ENCODE measurements at places on chromosomes 16 and 17.
A peak's percentile ranks its signal among the peaks of the same experiment; 100 is the strongest.

- no peak for DNase-seq
Observed at GRCh38 chr16:77618951-77619350, 103.4 kb upstream of the NUDT7 start.

DNA sequence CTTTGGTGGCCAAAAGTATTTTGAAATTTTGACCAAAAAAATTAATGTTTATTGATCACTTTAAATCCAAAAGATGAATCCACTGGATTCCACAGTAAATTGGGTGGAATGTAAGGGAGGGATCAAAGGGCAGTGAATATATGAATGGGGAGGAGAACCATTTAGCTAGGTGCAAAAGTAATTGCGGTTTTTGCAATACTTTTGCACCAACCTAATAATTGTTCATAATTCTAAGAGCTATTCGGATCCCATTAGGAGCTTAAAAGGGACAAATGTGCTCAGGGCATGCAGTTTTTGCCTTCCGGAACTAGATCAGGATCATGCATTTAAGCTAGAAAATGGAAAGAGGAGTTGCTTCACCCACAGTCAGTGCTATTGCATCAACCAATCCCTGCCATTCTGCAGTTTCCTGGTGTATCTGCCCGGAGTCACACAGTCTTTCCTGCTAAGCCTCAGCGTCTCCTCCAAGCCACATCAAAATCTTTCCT lies at the start of gene LPO:
Gene LPO, plus strand, starts transcription at position 438 of the 488 bp plus-strand sequence. CDS start 4,396 bp downstream, outside the sequence.
- no peak for DNase-seq

- no peak for DNase-seq
Observed at GRCh38 chr16:55377840-55378239, 53.8 kb downstream of the IRX6 start.

DNA sequence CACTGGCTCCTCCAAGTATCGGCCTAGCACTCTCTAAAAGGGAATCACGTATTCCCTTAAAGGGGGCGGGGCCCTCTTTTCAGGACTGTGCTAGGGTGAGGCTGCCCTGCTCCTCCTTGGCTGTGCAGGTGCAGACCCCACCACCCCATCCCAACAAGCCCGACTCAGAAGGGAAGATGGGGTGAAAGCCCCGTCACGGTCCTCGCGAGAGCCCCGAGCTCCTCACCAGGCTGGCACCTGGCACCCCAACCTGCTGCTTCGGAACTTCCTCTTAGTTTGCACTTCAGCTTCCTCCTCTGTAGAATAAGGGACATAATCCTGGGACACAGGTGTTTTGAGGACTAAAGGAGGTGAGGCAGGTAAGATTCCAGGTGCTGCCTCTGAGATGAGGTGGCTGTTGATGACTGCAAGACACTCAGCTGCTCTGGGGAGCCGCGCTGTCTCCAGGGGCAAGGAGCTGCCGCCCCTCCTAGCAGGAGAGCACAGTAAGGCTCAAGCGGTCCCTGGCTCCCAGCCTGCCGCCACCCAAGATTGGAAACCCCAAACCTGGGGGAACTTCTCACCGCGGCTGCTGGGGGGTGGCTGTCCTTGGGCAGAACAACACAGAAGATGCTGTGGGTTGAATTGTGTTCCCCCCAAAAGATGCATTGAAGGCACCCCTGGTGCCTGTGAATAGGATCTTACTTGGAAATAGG lies 88.8 kb downstream of the MGAT5B start:
- DNase-seq = no peak

GRCh38 chr16:71709229-71709781 lies 15.2 kb downstream of the PHLPP2 start:
- no peak for DNase-seq

DNA sequence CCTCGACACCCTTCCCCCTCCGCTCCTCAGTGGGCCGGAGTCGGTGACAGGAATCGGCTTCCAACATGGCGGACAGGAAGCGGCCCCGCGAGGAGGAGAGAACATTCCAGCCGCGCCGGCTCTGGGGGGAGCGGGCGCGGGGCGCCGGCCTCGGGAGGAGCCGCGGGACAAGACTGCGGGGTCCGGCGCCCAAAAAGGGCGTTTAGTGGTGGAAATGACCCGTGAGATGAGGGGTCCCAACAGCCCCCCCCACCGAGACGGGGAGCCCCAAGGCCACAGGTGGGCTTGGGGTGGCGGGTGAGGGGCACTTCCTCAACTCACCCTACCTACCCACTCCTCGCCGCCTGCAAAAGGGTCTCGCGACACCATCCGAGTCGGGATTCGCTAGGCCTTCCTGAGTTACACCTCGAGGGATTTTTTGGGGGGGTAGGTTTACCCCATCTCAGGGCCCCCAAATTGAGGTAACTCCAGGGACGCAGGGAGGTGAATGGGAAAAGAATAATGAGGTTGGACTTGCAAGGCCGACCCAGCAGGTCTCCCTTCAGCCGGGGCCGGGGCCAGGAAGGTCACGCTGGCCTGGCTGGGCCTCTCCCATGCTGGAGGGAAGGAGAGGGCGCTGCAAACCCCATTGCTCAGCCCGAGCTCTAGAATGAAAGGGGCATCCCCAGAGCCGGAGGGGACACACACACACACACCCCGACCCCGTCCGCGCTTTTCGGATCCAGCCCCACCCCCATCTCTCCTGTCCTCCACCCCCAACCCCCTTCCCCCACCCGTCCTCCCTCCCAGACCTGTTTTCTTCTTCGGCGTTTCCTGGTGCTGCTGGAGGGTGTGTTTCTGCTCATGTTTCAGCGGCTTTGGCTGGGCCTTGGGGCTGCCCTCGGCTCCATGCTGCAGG lies 707 bp downstream of the NUFIP2 start:
- DNase-seq = no peak

- no peak for DNase-seq
Observed at GRCh38 chr17:60652454-60653247, 25.0 kb upstream of the BCAS3 start.

GRCh38 chr16:3949287-3949686 lies 68.8 kb upstream of the CREBBP start:
- DNase-seq = no peak

- DNase-seq = no peak
Observed at GRCh38 chr16:17832738-17833137, 362.0 kb upstream of the XYLT1 start.

GRCh38 chr16:88593061-88593460 lies 22.9 kb downstream of the ZC3H18 start:
- no peak for DNase-seq

DNA sequence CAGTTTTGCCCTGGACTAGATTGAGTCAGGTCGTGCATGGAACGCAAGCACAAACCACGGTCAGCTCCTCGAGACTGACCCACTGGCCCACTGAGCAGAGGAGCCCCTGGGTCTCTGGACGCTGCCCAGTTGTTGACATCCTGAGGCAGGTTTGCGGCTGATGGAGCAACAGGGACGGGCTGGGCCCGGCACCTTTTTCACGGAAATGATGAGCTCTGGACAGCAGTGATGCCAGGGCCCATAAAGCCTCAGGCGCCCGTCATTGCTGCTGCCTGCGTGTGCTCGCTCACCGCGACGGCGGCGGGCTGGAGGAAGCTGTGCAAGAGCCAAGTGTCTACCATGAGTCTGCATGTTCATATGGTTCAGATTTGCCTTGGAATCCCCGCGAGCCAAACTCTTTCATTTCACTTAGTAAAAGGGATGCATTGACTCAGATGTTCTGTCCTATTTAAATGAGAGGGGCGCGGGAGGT lies 30.8 kb upstream of the CRISPLD2 start:
- DNase-seq = no peak

GRCh38 chr16:12971241-12971640 lies 69.8 kb downstream of the SHISA9 start:
- no peak for DNase-seq

- DNase-seq = no peak
Observed at GRCh38 chr17:19723964-19724363, 7.6 kb upstream of the SLC47A2 start.

DNA sequence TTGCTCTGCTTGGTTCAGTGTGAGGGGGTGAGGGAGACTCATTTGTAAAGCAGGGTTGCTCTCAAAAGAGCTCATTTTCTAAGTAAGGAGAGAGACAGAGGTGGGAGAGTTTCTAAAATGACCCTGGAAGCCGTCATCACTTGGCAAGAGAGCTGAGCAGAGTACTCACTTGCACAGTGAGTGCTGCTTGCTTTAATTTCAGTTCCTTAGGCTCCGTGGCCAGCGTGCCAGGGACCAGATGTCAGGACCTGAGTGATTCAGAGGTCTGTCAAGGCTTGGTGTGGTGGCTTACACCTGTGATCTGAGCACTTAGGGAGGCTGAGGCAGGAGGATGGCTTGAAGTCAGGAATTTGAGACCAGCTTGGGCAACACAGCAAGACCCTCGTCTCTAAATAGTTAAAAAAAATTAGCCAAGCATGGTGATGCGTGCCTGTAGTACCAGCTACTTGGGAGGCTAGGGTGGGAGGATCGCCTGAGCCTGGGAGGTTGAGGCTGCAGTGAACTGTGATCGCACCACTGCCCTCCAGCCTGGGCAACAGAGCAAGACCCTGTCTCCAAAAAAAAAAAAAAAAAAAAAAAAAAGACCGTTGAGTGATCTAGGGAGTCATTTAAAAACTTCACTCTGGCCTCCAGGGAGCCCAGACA lies 10.7 kb downstream of the ZNF205 start:
- DNase-seq = no peak

- no peak for DNase-seq
Observed at GRCh38 chr16:76665571-76666275, 388.5 kb downstream of the CNTNAP4 start.

DNA sequence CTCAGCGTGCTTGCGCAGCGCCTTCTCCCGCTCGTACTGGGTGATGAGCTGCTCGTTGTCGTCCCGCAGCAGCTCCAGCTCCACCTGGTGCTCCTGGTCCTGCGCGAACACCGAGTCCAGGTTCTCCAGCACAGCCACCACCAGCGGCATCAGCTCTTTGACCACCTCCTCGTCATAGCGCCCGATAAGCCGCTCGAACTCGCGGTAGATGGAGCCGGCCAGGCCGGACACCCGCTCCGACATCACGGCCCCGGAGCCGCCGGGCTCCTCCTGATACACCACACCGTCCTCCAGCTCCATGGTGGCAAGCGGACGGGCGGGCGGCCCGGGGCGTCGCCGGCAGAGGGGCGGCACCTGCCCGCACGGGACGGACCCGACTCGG lies 320 bp downstream of the SPAG9 start:
- DNase-seq = no peak

DNA sequence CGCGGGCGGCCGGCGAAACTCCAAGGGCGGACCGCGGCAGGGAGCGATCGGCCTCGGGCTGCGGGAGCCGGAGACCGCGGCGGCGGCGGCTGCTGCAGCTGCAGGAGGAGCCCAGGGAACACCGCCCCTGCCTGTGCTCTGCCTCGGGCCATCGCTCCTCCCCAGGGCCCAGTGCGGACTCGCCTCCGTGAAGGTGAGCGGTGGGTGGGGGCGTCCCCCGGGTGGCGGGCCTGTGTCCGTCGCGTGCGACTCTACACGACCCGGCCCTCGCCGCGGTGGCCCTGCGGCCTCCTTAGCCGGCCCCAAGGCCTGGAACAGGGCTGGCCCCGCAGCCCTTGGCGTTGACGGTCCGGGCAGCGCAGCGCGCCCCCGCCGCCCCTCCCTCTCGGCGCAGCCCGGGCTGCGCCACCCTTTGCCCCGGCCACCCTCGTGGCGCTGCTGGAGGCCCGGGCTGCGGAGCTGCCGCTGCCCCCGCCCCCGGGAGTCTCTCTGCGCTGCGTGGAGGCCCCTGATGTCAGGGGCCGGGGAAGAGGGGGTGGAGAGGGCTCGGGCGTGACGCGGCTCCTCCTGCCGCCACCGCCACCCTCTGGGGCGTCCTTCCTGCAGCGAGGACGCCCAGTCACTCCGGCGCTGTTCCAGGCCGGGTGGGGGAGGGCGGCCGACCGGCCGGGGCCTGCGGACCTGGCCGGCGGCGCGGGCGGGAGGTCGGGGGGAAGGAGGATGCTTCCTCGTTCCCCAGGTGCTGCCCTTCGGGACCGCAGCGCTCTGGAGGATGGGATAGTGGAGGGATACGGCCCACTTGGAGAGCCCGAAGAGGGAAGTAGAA lies 485 bp downstream of the DYNLL2 start:
- DNase-seq = no peak

GRCh38 chr16:85621698-85622428 lies 8.7 kb downstream of the GSE1 start:
- DNase-seq = no peak

- DNase-seq = no peak
Observed at GRCh38 chr16:71383054-71383773, 24.7 kb downstream of the CALB2 start.

GRCh38 chr16:74567901-74568300 lies 39.0 kb downstream of the GLG1 start:
- no peak for DNase-seq

- DNase-seq = no peak
Observed at GRCh38 chr16:31713945-31714902, 159.4 kb upstream of the ZNF267 start.

- DNase-seq = no peak
Observed at GRCh38 chr16:81940781-81941560, 70.3 kb downstream of the SDR42E1 start.

GRCh38 chr16:6576606-6577005 lies 756.0 kb upstream of the RBFOX1 start:
- no peak for DNase-seq

DNA sequence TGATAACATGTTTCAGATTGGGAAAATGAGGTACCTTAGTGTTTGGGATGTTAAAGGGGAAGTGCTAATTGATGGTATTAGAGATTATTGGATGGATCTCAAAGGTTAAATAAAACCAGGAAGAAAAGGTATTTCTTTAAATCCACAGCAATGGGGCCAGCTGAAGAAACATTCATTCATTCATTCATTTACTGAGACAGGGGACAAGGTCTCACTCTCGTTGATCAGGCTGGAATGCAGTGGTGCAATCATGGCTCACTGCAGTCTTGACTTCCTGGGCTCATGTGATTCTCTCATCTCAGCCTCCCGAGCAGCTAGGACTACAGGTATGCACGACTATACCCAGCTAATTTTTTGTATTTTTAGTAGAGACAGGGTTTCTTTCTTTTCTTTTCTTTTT lies 19.8 kb downstream of the EARS2 start:
- DNase-seq = no peak

DNA sequence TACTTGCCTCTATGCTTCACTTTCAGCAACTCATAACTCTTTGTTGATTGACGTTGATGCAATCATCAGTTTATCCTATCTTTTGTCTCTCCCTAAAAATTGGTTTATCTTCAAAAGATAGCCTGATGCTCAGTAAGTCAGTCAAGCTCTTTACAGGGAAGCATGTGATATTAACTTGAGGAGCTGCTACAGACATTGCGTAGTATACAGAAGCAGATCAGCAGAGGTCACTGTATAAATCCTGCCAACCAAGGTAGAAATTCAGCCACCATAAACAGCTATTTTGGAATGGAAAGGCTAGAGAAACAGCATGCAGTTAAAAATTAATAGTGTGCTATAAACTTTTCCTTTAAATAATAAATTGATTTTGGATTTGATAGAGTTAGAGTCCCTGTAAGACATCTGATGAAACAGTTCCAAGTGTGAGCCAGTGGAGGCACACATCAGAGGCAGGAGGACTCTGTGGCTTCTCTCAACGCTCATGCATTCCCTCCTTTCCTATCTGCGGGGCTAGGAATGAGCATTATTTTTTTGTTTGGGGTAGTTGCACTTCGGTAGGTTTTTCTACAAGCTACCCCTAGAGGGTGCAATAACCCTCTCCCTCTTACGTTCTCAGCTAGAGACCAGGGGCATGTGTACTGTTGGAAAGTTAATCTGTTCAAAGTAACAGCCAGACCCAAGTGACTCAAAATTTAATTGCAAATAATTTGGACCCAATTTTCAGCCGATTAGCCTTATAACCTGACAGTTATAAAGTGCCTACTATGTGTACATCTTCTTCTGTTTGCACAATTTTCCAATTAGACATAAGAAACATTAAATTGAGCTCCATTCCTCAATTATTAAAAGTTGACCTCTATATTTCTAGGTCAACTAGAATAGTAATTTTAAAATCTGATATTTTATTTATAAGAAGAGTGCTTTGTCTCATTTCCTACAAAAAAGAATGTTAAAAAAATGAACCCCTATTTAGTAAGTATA lies 647.7 kb upstream of the SOX9 start:
- peak; percentile 31 for DNase-seq

- DNase-seq = no peak
Observed at GRCh38 chr17:15513856-15514459, 46.5 kb upstream of the CDRT4 start.
